ENCODE measurements at places on chromosomes 2 and 18.

DNA sequence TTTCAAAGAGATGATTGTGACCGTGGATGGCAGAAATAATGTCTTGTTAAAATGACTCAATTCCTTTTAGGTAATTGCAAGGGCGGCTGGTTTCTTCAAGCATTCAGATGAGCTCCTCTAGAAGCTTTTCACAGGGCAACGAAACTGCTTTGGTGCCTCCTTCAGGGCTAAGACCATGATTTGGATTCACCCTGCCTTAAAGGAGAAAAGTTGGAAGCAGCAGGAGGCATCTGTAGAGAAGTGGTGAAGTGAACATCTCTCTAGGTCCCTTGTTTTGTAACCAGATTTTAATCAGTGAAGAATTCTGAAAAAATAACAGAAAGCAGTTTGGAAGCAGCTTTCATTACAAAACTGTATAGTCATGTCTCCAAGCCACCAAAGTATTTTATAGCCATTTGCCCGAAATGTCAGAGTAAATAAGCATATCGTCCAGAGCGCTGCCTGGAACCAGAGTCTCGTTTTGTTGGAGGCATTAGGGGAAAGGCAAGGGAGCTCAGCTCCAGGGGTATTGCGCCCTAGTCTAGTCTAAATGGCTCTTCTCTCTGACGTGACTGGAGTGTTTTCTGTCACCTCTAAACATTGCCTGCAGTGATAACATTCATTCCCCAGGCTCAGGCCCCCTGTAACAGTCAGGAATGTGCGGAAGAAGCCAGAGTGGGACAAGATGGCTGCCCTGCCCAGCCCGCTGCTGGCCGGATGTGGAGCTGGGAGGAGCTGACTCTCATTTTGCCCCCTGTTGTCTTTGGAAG lies 57.8 kb upstream of the ITGB6 start:
- no peak for DNase-seq

- no peak for DNase-seq
Observed at GRCh38 chr2:53108246-53108645, 659.4 kb upstream of the CHAC2 start.

- no peak for DNase-seq
Observed at GRCh38 chr2:3718679-3719078, 15.3 kb downstream of the DCDC2C start.

DNA sequence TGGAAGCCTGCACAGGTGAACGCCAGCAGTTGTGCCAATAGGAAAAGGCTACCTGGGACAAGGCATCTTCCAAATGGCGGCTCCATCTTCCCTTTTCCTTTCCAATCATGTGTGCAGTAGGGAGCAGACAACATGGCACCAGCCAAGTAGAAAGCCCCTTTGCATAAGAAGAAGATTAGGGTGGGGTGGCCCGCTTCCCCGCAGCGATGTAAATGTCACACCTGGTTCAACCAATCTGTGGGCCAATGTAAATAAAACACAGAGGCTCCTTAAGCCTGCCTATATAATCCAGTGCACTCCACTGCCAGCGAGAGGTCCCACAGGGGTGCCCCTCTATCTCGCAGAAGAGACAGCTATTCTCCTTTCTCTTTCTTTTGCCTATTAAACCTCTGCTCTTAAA lies 468.4 kb upstream of the CRIM1 start:
- no peak for DNase-seq

DNA sequence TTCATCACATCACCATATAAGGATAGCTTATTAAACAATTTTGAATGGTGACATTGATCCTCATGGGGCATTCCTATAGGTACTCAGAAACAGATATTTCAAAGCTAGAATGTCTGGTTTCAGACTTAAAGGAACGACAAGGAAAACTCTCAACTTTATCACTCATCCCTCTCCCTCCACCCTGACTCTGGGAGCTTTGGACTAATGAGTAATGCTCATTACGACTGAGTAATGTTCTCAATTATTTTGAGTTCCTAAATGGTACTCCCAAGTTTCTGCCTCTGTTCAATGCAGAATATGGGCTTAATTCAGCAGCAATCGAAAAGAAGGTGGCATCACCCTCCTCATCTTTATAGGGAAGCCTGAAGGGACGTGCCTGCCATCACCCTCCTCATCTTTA lies 43.4 kb downstream of the RFX8 start:
- DNase-seq: no peak
